Esophagus squamous epithelium (tissue), 5 donors: ENCODE measurements at places on chromosomes 13 and 19.

DNA sequence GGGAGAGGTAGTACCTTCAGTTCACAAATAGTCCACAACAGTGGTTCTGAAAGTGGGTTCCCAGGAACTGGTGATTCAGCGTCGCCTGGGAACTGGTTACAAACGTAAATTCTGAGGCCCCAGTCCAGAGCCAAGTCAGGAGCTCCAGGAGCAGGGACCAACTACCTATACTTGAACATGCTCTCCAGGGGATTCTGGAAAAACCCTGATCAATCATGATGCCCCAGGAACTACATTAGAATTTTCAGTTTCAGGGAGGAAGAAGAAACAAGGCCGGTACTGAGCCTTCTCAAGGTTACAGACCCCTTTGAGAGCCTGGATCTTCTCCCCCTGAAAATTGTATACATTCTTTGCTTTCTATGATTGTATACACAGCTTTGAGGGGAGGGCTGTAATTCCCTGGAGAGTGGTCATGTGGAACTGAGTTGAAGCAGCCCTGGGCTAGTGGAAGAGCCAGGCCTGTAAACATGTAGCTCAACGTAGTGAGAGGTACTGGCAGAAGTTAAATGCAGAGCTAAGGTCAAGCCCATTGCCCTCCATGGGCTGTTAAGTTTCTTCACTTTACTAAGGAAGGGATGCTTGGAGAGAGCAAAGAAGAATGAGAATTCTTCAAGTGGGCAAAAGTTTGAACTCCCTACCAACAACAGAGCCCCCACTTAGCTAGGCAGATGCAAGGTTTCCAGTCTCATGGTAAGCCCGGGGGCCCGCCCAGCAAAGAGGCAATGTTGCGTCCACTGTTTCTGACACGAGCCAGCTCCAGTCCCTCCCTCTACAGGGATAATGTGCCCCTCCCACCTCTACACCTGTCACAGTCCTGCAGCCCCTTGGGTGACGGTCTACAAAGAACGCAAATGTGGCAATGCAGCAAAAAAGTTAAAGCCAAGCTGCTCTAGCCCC lies 17.0 kb downstream of the DOCK9 start:
- DNase-seq: no peak

- no peak for DNase-seq
Observed at GRCh38 chr13:79880818-79881217, 399.9 kb downstream of the NDFIP2 start.

GRCh38 chr19:10120538-10121189 lies 965 bp upstream of the EIF3G start:
- DNase-seq: no peak

- no peak for DNase-seq
Observed at GRCh38 chr13:34863360-34864135, 78.5 kb upstream of the NBEA start.

DNA sequence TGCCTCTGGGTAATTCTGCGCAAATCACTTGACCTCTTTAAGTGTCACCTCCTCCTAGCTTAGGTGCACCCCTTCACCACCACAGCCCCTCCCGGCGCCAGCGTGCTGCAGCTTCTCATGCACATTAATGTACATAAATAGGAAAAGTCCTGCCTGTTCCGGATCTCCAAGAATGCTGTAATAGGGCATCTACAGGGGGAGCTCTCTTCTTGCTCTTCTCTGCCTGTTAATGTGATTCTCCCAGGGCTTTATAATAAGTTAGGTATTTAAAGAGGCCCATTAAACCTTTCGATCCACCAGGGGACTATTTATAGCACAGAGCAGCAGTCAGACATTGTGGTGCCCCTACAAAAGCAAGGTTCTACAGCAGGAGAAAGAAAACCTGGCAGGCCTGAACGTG lies 35.3 kb downstream of the SOX1 start:
- DNase-seq: no peak

DNA sequence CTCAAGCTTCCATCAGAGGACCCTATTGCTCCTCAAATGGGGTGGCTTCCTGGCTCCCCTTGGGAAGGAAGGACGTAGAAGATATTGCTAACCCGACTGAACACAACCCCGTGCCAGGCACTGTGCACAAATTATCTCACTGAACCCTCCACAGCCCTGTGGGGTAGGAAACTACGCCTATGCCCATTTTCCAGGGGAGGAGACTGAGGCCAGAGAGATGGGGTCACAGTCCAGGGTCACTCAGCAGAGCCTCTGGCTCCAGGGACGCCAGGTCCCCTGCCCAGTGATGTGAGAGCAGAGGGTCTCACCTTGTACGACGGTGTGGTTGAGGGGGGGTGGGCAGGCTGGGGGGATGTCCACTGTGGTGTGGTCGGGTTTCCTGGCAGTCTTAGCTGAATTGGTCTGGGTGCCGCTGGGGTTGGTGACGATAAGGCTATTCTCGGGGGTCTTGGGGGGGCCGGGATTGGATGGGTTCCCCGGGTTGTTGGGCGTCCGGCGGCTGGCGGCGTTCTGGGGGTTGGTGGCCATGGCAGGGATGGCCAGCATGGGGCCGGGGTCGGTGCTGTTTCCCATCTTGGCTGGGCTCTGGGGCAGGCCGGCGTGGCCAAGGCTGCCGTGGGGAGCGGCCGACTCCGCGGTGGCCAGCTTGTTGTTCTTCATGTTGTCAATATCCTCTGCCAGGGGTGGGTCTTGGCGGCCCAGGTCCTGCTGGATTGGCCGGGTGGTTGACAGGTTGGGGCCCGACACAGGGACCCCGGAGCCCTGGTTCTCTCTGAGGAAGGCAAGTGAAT lies 136.2 kb downstream of the IER2 start:
- no peak for DNase-seq

GRCh38 chr13:59318320-59318930 lies 845.3 kb downstream of the DIAPH3 start:
- DNase-seq: no peak

DNA sequence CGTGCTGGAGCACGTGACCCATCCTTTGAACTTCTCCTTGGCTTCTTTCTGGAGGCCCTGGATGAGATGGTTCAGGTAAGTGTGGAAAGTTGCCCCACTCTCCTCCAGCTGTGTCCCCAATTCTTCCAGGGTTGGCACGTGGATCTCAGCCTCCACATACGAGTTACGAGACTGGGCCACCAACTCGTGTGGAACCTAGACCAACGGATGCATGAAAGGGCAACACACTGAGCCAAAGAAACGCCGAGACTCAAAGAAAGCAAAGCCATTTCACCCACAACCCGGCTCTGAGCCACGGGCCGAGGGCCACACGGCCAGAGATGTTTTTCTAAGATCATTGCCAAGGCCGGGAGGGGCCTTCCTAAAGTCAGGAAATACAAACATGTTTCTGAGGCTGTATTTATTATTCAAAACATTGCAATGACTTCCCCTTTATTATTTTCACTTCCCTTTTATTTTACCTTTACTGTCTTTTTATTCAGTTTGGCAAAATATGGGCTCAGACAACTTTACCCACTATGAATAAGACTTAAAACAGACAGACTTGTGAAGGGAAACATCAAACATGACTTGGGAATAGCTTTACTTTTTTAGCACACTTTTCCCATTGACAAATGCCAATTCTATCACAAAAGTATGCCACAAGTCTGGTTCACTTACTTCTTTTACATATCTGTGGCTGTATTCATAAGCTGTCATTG lies 94.6 kb downstream of the KL start:
- DNase-seq: no peak

DNA sequence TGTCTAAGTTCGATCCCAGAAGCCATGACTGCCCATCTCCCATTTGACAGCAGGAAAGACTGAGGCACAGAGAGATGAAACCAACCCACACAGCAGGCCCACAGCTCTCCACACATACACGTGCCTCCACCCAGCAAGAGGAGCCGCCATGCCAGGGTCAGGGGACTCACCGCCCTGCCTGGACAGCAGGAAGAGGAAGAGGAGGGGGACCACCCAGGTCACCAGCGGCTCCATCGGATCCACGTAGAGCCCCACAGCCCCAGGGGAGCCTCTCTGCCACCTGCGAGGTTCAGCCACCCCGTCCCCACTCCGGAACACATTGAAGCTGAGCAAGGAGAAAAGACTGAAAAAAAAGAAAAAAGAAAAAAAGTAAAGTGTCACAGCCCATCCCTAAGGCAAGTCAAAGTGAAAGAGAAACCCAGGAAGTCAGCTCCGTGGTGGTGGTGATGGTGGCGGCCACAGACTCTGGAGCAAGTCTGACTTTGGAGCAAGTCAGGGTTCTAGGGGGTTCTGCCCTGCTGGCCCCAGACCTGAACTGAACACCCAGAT lies at the start of gene IL12RB1:
IL12RB1 (minus strand) TSS at position 345 of the 549 bp plus-strand sequence; CDS start at position 234, 111 bp downstream.
- DNase-seq: no peak

DNA sequence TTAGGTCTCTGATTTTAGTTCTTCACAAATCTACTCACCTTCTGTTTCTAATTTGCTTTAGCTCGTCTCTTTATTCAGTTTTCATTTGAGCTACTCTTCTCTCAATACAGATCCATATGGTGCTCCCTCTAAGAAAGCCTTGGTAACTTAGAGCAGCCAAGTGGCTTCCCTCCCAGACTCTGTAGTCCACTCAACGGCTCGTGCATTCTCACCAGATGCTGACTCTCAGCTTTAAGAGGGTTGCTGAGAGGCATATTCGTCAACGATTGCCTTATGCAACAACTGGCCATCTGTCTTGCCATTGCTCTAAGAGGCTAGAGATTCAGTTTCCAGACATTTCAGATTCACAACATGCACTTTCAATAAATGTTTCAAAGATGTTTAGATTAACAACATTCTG lies 785.8 kb upstream of the SLC10A2 start:
- DNase-seq: no peak

DNA sequence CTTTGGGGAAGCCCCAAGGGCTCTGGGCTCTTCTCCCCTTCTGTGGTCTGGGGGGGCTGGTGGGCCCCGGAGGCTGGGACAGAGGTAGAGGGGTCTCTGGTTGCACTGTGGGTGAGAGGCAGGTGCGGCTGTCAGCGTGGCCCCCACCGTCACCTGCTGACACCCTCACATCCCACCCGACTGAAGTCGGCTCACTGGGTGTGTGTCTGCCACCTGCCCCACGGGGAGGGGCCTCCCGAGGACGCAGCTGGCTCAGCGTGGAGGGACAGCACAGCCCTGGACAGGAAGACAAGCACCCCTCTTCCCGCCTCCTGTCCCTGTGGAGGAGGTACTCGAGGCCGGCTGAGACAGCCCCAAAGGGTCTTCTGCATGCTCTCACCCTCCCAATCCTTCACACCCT lies 2.2 kb upstream of the TMEM86B start:
- DNase-seq: no peak

GRCh38 chr19:469833-470232 lies 9.0 kb upstream of the SHC2 start:
- no peak for DNase-seq

DNA sequence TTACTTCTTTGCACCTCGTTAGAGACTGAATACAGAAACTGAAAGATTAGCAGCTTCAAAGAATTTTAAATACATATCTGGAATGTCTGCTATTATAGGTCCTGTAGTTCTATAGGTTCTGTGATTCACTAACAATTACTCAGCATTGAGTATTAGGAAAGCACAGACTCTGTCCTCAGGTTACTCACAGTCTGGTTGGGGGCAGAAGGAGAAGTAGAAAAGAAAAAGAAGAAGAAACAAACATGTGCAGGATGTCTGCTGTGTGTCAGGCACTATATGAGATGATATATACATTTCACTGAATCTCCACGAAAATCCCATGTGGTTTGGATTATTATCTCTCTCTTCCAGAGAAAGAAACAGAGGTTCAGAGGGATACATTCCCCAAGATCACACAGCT lies 40.1 kb downstream of the SERTM1 start:
- no peak for DNase-seq

DNA sequence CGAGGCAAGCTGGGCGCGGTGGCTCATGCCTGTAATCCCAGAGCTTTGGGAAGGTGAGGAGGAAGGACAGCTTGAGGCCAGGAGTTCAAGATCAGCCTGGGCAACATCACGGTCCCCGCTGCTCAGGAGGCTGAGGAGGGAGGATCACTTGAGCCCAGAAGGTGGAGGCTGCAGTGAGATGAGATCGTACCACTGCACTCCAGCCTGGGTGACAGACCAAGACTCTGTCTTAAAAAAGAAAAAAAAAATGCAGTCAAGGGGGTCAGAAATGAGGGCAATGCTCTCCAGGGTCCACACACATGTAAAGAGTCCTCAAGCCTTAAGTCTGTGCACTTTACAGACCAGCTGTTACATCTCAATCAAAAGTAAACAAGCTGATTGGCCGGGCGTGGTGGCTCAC lies 8.5 kb downstream of the R3HDM4 start:
- DNase-seq: no peak

DNA sequence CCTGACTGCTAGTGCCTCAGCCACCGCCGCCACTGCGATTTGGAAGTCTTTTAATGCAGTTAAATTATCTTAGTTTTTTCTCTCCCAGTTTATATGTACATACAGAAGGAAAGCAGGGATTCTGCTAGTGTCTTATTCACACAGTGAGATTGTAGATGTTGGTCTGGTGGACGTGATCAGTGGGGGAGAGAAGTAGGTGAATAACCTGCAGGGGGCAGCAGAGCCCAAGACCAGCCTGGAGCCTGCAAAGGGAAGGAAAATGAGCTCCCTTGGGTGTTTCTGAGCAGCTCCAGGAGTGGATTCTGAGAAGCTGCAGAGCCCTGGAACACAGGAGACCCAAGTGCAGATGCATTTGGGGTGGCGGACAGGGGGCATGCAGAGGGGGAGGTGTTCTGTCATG lies 26.3 kb downstream of the ZNF844 start:
- no peak for DNase-seq

DNA sequence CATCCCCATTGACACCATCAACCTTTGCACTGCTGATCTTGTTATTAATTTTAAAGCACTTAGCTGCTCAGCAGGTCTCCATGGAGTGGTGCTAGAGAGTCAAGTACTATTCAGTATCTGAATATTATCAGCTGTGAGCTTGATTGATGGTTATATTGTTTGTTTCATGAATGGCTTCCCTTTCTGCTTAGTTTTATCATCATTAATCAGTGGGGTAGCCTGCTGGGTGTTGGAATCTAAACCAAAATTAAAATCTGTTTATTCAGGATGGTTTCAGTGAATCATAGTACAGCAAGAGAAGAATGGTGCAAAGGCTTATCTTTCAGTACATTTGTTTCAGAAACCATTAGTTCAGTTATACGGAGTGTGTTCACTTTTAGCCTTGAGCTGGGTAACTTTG lies 42.5 kb upstream of the SCEL start:
- DNase-seq: no peak

- no peak for DNase-seq
Observed at GRCh38 chr19:3969435-3970312, 1.2 kb downstream of the DAPK3 start.

- no peak for DNase-seq
Observed at GRCh38 chr13:40148101-40148500, 492.6 kb downstream of the COG6 start.

DNA sequence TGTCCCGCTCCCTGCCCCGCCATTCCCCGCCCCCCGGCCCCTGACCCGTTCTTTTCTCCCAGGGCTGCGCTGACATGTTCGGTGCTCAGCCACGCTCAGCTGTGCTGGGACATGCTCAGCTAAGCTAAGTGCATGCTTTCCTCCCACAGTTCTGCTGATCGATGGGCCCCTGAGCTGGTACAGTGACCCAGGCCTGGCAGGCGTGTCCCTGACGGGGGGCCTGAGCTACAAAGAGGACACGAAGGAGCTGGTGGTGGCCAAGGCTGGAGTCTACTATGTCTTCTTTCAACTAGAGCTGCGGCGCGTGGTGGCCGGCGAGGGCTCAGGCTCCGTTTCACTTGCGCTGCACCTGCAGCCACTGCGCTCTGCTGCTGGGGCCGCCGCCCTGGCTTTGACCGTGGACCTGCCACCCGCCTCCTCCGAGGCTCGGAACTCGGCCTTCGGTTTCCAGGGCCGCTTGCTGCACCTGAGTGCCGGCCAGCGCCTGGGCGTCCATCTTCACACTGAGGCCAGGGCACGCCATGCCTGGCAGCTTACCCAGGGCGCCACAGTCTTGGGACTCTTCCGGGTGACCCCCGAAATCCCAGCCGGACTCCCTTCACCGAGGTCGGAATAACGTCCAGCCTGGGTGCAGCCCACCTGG lies 3.7 kb downstream of the TNFSF9 start:
- no peak for DNase-seq
